ENCODE measurements at places on chromosomes 12 and 14.

DNA sequence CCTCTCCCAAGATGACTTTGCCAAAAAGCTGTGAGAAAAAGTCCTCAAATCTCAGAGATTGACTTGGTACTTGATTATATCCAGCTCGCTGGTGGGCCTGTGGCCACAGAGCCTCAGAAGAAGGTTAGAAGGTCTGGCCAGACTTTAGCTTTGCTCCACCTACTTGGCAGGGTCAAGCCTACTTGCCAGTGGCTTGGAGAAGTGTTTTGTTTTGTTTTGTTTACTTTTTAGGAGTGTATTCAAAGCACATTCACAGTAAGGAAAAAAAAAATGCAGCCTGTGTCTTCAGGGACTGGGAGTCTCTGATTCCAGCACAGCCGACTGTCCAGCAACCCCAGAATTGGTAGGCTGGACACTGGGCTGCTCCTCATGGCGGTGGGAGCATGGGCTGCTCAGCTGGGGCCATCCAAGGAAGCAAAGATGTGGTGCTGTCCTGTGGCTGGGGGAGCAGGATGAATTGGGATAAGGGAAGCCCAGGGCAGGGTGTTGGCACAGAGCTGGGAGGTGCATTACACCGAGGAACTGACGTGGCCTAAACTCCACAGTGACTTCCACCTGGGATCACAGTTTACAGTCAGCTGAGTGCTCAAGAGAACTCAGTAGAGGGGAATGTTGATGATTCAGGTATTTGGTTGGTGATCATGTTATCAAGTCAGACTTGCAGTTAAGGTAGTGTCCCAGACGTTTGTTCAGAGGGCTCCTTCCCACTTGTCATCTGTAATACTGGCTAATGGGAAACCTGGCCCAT, 73.5 kb downstream of the PPP2R5C start:
- DNase-seq = no peak

DNA sequence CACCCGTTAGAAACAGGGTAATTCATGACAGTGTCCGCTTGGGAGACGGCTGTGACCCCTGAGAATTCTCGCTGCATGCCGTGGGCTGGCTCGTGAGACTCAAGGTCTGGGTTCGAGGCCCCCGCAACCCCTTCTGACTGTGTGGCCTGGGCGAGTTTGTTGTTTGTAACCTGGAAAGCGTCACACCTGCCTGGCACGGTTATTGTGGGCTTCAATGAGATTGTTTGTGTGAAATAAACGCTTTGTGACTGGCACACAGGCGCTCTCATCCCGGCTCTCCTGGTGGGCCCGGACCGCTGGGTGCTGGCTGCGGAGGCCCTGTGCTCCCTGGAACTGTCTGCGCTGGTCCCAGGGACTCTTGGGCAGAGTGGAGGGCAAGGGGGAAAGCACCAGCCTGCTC, 33.9 kb downstream of the MEG3 start:
- no peak for DNase-seq

GRCh38 chr12:52230364-52231281, 2.4 kb upstream of the KRT7 start:
- DNase-seq = no peak

DNA sequence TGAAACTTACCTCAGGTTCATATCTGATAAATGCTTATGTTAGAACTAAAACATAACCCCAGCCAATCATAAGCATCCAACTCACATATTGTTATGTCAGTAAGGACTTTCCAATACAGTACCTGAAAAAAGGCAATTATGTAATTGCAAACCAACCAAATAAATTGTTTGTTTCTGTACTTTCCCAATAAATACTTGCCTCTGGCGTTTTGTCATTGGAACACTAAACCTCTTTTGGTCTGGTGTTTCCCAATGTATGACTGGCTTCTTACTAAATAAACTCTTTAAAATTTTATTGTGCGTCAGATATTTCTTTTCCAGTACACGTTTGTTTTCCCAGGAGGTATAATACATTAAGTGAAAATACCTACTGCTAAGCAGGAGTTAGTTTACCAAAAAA, 6.7 kb upstream of the PTPRB start:
- no peak for DNase-seq

GRCh38 chr14:54322246-54322645, 74.6 kb upstream of the CDKN3 start:
- DNase-seq = no peak

DNA sequence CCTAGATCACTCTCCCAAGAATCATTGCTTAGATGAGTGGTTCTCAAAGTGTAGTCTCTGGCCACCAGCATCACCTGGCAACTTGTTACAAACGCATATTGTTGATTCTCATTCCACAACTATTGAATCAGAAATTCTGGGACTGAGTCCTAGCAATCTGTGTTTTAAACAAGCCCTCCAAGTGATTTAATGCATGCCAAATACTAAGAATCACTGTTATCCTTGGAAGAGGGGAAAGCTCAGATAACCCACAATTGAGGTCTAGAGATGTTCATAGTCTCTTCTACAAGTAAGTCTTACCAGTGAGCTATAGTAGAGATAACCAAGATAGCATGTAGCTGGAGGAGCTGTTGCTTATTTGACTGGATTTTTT, 666.6 kb downstream of the DIO2 start:
- no peak for DNase-seq

DNA sequence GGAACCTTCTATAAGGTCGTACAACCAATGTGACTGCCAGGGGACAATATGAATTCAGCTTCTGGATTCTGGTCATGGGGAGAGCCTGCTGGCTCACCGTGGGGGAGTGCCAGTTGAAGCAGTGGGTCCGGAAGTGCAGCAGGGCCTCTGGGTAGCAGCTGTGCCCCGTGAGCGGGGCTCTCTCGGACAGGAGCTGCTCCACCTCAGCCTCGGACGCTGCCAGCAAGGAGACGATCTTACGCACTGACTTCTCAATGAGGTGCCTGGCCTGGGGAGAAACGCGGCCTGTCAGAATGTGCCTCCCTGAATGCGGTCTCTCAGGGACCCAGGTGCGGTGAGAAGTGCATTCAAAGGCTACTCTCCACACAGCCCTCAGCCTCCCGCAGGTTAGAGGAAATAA, 42.0 kb downstream of the LGMN start:
- no peak for DNase-seq

DNA sequence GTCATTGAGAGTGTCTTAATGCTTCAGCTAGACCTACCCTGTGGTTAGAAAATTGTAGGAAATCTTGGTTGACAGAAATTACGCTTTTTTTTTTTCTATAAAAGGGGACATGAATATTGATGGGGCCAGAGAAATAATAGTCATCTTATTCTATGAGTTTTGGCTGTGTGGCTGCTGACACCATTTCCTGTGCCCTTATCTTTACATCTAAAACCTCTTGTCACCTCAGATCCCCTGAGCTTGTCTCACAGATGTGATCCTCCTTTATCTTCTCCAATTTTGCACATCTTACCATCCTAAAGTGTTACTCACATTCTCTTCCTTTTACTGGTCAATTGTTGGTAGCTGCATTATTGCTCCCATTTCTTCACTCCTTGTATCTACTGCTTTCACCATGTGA, 36.1 kb downstream of the ASCL1 start:
- no peak for DNase-seq
